Activated naive CD8-positive, alpha-beta T cell treated with anti-CD3 and anti-CD28 coated beads, Interleukin-2, amount 10 ng/mL, durations not matched to agents 7 days and 5 days (primary cell): ENCODE measurements at places on chromosomes 6 and 20. TPM values are rescaled to one million over a fixed set of nuclear protein-coding genes. Genes with fewer than 3 reads are reported as not detected.

GRCh38 chr6:122791310-122791679, 2.2 kb downstream of the SMPDL3A start:
- DNase-seq: no peak
- H3K27me3 ChIP-seq: peaks cover 62% of the 10 kb centered on the region
- peaks cover 2% of the 10 kb centered on the region for H3K36me3 ChIP-seq
- H3K4me1 ChIP-seq: peaks cover 11% of the 10 kb centered on the region

DNA sequence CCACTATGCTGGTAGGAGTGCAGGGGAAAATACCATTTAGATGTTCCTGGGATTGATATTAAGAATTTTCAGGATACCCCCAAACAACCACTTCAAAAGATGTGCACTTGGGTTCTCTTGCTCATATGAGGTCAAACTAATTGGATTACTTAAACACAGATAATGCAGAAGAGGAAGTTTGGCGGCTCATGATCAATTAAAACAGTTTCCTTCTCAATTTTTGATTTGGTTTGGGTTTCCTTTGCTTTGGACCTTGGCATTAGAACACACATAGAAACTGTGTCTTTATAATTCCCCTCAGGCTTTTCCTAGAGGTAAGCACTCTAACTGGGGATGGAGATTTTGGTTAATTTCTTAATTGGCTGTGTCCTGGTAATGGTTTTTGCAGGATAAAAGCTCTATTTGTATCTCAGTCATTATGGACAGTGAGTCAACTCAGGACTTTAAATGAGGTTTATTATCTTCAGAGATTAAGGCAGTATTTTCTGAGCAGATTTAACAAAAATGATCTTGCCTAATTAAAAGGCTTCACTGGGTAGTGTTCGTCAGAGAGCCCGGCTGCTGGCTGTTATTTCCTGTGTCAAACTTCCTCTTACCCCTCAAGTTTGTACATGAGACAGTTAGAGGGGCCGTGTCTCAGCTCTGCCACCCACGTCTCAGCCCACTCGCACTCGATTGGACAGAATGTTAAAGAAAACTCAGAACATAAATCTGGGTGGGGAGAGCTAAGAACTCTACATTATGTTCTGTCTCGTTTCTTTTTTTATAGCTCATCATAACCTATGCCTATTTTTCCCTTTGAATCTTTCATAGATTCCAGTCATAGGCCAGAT, 50.3 kb upstream of the PREP start:
- peaks cover 2% of the 10 kb centered on the region for H3K36me3 ChIP-seq

DNA sequence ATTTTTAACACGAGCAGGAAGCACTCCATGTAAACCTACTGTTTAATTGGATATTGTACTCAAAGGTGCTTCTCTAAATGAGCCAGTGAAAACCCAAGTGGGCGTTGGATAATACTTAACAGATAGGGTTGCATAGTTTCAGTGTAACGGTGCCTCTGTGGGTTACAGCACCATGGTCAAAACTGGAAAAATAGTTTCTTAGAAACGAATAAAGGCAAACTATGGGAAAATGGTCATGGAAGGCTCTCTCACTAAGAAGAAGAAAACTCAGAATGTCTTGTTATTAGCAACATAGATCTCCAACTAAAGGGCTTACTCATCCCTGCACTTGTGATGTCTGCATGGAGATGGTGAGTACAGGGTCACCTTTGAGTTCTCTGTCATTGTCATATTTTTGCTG, 59.1 kb upstream of the NEDD9 start:
- H3K4me3 ChIP-seq: no peak overlapping the region
- H3K27ac ChIP-seq: no peak overlapping the region
- DNase-seq: no peak
- peaks cover 20% of the 10 kb centered on the region for H3K4me1 ChIP-seq

DNA sequence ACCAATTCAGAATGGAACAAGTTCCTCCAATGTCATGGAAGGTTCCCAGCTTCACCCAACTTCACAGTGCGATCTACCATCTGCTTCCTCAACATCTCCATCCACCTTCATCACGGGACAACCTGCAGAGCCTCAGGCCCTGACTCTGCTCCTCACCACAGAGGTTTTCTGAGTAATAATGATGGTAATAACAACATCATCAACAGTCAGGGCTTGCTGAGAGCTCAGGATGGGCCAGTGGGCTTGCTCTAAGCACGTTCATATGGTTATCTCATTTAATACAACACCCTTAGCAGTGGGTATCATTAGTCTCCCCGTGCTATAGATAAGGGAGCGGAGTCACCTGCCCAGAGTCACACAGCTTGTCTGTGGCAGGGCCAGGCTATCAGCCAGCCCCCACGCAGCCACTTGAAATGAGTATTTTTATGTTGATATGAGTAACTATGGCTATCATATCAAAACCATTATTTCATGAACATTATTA, 38.6 kb downstream of the PREX1 start:
- peak overlapping the region; percentile 22 for H3K27ac ChIP-seq
- peaks cover 56% of the 10 kb centered on the region for H3K4me1 ChIP-seq
- H3K36me3 ChIP-seq: peaks cover 10% of the 10 kb centered on the region
- no peak overlapping the region for H3K4me3 ChIP-seq
- H3K27me3 ChIP-seq: no peaks in the 10 kb centered on the region
- no peak for DNase-seq

DNA sequence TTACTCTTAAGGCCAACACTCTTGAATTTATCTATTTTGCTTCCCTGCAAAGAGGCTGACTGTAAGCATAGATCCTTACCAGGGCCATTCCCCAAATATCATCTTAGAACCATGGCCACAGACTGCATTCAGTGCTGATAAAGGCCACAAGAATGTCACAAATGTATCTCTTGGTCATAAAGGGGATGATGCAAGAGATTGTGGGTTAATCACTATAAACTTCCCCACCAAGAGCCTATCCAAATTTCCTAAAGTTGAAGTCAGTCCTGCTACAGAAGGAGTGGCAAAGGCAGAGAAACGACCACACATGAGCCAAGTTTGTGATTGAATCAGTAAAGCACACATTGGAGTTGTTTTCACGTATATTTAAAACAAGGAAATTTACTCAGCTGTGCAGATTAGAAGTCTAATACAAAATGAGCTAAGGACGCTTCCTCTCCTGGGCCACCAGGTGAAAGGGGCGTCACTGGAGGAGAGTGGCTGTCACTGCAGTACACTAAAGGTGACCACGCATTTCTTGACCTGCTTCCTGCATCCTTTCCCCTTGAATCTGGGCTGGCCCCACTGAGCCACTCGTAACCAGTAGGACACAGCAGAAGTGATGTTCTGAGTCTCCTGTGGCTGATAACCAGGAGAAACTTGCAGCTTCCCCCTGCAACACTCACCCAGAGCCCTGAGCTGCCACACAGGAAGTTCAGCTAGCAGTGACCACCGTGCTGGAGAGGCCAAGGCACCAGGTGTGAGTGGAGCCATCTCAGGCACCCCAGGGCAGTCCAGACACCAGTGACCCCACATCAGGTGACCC, 181.9 kb downstream of the SYNDIG1 start:
- H3K27ac ChIP-seq: no peak overlapping the region
- H3K27me3 ChIP-seq: no peaks in the 10 kb centered on the region

GRCh38 chr6:125191916-125192609, 38.5 kb downstream of the TPD52L1 start:
- H3K27me3 ChIP-seq: peaks cover 14% of the 10 kb centered on the region
- no peak overlapping the region for H3K27ac ChIP-seq
- DNase-seq: peak; percentile 31
- peaks cover 2% of the 10 kb centered on the region for H3K4me1 ChIP-seq
- no peaks in the 10 kb centered on the region for H3K36me3 ChIP-seq

DNA sequence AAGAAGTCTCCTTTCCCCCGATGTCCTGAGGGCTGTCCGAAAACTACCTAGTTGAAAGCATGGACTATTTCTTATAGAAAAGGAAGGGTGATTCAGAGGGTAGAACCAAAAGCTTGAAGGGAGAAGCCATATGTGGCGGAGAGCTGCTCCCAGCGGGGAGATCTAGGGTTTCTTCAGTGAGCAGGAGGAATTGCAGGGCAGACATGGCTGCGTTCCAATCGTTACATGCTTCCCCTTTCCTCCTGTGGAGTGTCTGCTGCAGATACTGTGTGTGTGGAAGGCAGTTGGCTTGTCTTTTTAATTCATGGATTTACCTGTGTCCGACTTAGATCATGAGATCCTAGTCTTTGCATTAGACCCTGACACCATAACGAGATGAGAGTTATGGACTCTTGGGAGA, 799.5 kb downstream of the QKI start:
- no peak overlapping the region for H3K27ac ChIP-seq
- H3K27me3 ChIP-seq: no peaks in the 10 kb centered on the region
- H3K4me1 ChIP-seq: no peaks in the 10 kb centered on the region
- no peak for DNase-seq
- no peak overlapping the region for H3K4me3 ChIP-seq

- H3K27me3 ChIP-seq: peaks cover 10% of the 10 kb centered on the region
- H3K4me3 ChIP-seq: no peak overlapping the region
- H3K27ac ChIP-seq: no peak overlapping the region
- no peaks in the 10 kb centered on the region for H3K4me1 ChIP-seq
Observed at GRCh38 chr20:23596579-23597250, 9.0 kb downstream of the CST9 start.

GRCh38 chr6:29641430-29642148, 8.6 kb upstream of the GABBR1 start:
- DNase-seq: no peak
- H3K36me3 ChIP-seq: no peaks in the 10 kb centered on the region
- H3K4me3 ChIP-seq: peak overlapping the region; percentile 54
- peak overlapping the region; percentile 74 for H3K27ac ChIP-seq

DNA sequence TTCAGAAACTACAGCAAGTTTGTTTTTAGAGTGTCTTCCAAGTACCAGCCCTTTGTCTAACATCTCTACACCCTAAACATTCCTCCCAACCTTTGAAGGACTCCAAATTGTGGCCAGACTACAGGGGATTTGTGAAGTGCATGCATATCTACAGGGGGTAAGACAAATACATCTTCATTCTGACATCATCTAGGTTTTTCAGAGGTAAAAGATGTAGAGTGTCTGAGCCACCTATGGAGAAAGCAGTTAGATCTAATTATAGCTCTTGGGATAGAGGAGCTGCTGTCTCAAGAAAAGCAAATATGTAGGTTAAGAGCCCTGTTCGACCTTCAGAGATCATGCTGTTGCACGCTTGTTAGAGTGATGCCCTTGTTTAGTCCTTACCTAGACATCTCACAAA, 617.7 kb upstream of the AGPAT4 start:
- H3K27me3 ChIP-seq: no peaks in the 10 kb centered on the region
- H3K4me1 ChIP-seq: no peaks in the 10 kb centered on the region
- DNase-seq: no peak
- H3K4me3 ChIP-seq: no peak overlapping the region

DNA sequence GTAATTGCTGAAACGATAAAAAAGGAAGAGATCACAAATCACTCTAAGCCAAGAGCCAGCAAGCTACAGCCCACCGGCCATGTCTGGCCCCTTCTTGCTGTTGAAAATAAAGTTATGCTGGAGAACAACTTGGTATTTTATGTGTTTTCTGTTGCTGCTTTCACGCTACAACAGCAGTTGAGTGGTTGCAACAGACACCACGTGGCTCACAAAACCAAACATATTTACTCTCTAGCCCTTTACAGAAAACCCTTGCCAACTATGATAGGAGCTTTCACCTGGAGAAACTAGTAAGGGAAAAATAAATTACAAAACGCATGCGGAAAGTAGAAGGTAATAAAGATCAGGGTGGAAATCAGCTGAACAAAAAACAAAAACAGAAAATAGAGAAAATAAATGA, 41.1 kb upstream of the SLCO4A1 start:
- DNase-seq: no peak
- peaks cover 15% of the 10 kb centered on the region for H3K4me1 ChIP-seq
- peaks cover 45% of the 10 kb centered on the region for H3K27me3 ChIP-seq
- no peaks in the 10 kb centered on the region for H3K36me3 ChIP-seq
- H3K27ac ChIP-seq: no peak overlapping the region

DNA sequence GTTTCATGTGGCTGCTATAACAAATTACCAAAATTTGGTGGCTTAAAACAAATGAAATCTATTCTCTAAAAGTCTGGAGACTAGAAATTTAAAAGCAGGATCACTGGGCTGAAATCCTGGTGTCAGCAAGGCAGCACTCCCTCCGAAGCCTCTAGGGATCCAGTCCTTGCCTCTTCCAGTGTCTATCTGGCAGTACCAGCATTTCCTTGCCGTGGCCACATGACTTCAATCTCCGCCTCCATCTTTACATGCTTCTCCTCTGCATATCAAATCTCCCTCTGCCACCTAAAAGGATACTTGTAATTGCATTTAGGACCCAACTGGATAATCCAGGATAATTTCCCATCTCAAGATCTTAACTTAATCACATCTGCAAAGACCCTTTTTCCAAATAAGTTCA, 30.2 kb downstream of the ARHGAP18 start:
- H3K4me3 ChIP-seq: no peak overlapping the region
- H3K36me3 ChIP-seq: peaks cover 18% of the 10 kb centered on the region
- H3K27ac ChIP-seq: no peak overlapping the region
- H3K27me3 ChIP-seq: no peaks in the 10 kb centered on the region
- peaks cover 33% of the 10 kb centered on the region for H3K4me1 ChIP-seq

DNA sequence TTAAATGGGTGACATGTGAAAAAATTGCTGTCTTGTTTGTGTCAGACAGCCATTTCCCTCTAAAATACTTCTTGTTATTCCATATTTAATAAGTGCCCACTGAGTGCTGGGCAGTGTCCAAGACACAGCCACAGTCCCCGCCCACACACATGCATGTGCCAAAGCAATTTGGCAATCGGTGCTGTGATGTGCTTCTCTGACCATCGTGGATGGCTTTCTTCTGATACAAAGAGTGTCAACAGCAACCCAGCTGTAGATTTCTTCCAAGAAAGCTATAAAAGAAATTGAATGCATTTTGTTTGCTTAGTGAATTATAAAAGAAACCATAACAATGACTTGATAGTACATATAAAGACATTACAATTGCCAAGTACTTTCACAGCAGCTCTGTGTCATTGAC, 140.5 kb upstream of the ATXN1 start:
- H3K27ac ChIP-seq: no peak overlapping the region
- H3K27me3 ChIP-seq: peaks cover 17% of the 10 kb centered on the region
- no peak for DNase-seq
- no peaks in the 10 kb centered on the region for H3K4me1 ChIP-seq

GRCh38 chr6:13338038-13338437, 9.7 kb upstream of the TBC1D7 start:
- peaks cover 6% of the 10 kb centered on the region for H3K27me3 ChIP-seq
- no peak for DNase-seq
- peaks cover 29% of the 10 kb centered on the region for H3K4me1 ChIP-seq
- H3K27ac ChIP-seq: peak overlapping the region; percentile 65
- peaks cover 4% of the 10 kb centered on the region for H3K36me3 ChIP-seq

DNA sequence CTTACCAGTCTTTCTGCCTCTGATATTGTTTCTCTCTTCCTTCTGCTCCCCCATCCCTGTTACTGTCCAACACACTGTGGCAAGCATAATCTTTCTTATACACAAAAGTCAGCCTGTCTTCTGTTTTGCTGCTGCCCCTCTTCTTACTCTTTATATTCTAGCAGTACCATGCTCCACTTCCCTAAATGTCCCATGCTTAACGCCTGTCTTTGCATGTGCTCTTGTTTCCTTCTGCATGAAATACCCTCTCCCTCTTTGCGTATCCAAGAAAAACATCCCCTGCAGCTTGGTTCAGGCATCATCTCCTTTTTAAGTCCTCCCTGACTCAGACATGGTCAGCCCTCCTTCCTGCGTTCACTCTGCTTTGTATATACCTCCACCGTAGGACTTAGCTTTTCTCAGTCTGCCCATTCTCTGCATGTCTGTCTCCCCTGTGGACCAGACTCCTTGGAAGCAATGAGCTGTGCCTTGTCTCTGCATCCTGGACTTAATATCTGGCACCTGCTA, 103.9 kb downstream of the CTNNBL1 start:
- DNase-seq: no peak
- no peaks in the 10 kb centered on the region for H3K27me3 ChIP-seq
- no peak overlapping the region for H3K27ac ChIP-seq
- H3K36me3 ChIP-seq: peaks cover 29% of the 10 kb centered on the region
- no peaks in the 10 kb centered on the region for H3K4me1 ChIP-seq
- no peak overlapping the region for H3K4me3 ChIP-seq

Gene EBF4
- total RNA-seq: 0.99 TPM

Gene ADGRG6
- total RNA-seq: 1.2 TPM

Gene PARD6B
- total RNA-seq: 6.8 TPM

Gene BMP6
- not detected for total RNA-seq

Gene PLA2G7
- 7.5 TPM for total RNA-seq
